ENCODE measurements at places on chromosomes 3 and 15. TPM values are rescaled to one million over a fixed set of nuclear protein-coding genes. Genes with fewer than 3 reads are reported as not detected.

GRCh38 chr3:169999433-169999832, 32.8 kb downstream of the SEC62 start:
- no peak for DNase-seq

DNA sequence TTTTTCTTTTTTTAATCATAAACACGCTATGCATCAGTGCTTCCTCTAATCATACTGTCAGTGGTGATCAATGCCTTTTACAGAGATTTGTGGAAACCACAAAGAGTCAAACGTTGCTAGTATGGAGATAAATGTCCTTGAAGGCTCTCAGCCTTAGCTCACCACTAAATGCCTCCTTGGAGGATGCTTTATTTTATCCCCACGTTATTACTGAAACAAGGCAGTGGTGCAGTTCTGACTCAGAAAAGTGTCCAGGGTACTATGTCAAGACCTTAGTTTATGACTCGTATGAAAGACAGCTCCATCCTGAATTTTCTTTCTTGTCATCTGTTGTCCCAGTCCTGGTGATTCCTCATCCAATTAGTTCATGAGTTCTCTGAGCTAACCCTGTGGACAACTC, 1146.7 kb downstream of the IGSF11 start:
- DNase-seq, result no peak

DNA sequence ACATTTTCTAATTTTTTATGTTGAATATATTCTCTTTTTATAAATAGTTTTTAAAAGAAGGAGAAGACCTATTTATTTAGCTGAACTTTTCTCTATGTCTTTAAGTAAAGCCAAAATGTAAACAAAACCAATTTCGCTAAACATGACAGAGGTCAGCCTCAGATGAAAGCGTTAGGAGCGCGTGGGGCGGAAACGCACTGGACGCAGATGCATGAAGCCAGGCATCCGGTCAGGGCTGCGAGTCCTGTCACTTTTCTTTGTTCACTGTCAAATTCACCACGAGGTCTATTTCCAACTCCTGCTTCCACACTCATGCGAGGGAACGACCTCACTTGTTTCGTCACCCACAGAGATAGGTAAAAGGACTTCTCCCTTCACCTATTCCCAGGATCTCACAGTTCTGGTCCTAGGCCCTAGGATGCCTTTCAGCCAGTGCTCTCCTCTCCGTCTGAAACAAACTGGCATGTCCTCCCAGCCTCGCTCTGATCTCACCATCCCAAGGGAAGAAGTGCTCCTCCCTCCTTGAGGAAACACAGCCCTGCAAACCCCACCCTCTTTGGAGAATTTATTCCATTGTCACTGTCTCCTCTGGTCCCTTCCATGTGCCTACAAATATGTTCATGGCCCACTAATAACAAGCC, 57.9 kb downstream of the ITGB5 start:
- DNase-seq, result no peak

- no peak for DNase-seq
Measured at GRCh38 chr3:55622733-55623132, 135.6 kb upstream of the WNT5A start.

Gene ARHGEF26
- not detected for total RNA-seq

Gene DPH3
- total RNA-seq, result 28.7 TPM

Gene COL7A1
- 1.4 TPM for total RNA-seq

Gene CACNA2D3
- total RNA-seq, result not detected

DNA sequence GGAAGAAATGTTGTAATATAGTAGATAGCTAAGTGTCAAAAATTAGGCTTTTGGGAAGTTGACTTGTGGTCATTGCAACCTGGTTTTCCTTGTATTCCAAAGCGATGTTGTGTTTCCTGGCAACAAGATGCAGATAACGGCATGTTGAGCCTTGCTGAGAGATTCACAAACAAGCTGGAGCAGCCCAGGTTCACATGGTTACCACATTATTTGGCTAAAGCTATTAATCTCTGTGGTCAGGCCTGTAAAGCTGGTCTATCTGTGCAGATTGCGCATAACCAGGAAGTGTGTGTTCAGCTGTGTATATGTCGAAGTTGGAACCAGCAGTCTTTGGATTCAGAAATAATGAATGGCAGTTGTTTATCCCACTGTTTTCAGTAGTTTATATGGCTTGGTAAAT, 6.6 kb downstream of the TIPARP start:
- DNase-seq, result no peak

DNA sequence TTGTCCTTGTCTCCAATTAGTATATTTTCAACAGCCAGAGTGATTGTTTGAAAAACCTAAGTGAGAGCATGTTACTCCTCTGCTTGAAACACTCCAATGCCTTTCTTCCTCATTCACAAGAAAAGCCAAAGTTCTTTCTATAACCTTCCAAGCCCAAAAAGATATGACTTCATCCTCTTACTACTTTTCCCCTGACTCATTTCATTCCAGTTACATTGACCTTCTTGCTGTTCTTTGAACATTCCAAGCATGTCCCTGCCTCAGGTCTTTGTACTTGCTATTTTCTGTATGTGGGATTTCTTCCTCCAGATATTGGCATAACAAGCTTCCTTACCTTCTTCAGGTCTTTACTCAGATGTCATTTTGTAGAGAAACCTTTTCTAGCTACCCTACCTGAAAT, 28.3 kb downstream of the EHHADH start:
- DNase-seq, result no peak

DNA sequence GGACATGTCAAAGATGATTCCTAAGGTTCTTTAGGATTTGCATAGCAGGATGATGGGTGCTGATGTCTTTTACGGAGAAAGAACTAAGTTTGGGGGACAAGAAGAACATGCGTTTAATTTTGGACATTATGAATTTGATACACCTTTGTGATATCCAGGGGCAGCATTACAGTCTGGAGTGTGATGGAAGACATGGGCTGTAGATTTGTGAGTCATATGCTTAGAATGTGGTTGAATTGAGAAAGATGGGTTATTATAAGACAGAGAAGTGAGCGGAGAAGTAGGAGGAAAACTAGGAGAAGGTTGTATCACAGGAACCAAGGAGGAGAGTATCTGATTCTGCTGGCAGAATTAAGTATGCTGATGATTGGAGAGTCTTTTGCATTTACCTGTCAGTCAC, 20.6 kb downstream of the NEO1 start:
- DNase-seq, result no peak

- no peak for DNase-seq
Measured at GRCh38 chr3:65344846-65345245, 657.0 kb upstream of the ADAMTS9 start.

GRCh38 chr3:179260949-179261765, 10.2 kb upstream of the KCNMB3 start:
- peak; percentile 81 for DNase-seq

DNA sequence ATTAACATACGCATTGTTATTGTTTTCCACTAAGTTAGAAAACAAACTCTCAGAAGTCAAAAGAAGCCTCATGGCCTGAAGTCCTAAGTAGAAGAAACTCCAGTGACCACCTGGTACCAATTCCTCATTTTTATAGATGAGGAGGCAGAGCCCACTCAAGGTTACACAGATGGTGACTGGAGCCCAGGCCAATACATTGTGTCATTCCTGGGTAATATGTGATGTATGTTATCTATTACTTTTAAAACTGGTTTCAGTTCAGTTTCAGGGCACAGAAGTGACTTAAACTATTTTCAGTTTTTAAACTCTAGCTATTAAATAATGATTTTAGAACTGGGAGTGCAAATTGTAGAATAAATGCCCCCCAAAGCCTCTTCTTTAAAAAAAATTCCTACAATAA, 66.7 kb upstream of the STXBP5L start:
- no peak for DNase-seq

GRCh38 chr3:71103430-71103921, 480.1 kb downstream of the FOXP1 start:
- no peak for DNase-seq

Gene MYO5A
- 15.8 TPM for total RNA-seq

- DNase-seq, result no peak
Measured at GRCh38 chr3:45560281-45560971, 34.1 kb upstream of the LIMD1 start.

- DNase-seq, result no peak
Measured at GRCh38 chr3:23365066-23365465, 161.9 kb downstream of the UBE2E2 start.

- DNase-seq, result no peak
Measured at GRCh38 chr15:40968290-40969085, 15.2 kb downstream of the CHAC1 start.

DNA sequence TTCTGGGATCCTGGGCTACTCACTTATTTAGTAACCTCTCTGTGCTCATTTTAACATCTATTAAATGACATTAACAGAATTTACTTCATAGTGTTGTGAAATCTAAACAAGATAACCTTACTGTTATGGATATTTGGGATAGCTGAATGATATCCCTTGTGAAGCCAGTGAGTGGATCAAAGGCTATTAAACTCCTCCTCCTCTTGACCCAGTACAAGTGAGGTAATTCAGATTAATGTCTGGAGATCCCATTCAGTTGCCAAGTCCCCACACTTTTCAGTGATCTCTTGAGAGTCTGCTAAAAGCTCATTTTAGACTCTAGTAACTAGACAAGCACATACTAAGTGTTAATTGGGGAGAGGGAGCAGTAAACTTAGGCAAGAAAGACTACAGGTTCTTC, 2.5 kb upstream of the ANKRD28 start:
- DNase-seq, result no peak

- DNase-seq, result no peak
Measured at GRCh38 chr3:143209715-143210059, 90.1 kb downstream of the CHST2 start.

DNA sequence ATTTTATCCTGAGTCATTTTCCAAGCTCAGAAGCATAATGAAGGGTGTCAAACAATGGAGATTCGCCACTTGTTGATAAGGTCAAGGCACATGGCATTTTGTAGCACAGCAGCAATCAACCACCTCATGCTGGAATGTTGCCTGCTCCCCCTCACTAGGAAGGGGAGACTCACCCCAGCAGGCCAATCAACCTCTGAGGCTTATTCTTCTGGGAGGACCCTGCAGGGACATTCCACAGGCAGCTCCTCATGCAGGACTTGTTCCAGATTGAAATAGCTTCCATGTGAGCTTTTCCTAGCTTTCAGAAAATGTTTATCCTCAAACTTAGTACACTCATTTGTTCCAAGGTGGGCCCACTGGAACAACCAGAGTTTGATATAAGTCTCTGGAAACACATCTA, 77.6 kb downstream of the SSR3 start:
- no peak for DNase-seq

Gene RASGRF1
- total RNA-seq, result not detected

DNA sequence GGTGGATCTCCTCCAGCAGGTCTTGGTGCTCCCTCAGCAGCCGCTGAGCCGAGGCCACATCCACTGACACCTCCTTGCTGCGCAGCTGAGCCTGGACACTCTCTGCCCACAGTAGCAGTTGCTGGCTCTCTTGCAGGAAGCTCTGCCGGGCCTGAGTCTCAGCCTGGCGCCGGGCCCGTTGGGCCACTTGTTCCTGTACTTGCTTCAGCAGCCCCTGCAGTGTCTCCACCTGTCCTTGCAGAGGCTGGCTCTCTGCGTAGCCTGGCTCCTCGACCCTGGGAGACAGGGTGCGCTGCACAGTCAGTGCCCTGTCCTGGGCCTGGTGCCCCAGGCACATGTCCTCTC, 15.5 kb downstream of the SPTBN5 start:
- DNase-seq, result no peak

GRCh38 chr3:153090973-153091372, 71.1 kb upstream of the RAP2B start:
- no peak for DNase-seq

GRCh38 chr15:68817304-68818065, 3.2 kb downstream of the ANP32A start:
- DNase-seq, result peak; percentile 77

Gene IGSF11
- 0.10 TPM for total RNA-seq

DNA sequence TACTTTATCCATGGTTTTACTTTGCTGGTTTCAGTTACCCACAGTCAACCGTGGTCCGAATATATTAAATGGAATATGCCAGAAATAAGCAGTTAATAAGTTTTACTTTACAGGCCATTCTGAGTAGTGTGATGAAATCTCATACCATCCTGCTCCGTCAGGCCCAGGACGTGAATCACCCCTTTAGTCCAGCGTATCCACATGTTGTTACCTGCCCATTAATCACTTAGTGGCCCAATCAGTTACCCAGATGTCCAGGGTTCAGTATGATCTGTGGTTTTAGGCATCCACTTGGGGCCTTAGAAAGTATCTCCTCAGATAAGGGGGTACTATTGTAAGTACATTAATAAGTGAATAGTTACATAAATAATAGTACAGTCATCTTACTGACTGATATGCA, 88.0 kb downstream of the TTBK2 start:
- DNase-seq, result no peak

Gene HEXA
- 61.3 TPM for total RNA-seq

- DNase-seq, result no peak
Measured at GRCh38 chr3:42256135-42256819, 9.7 kb downstream of the CCK start.

DNA sequence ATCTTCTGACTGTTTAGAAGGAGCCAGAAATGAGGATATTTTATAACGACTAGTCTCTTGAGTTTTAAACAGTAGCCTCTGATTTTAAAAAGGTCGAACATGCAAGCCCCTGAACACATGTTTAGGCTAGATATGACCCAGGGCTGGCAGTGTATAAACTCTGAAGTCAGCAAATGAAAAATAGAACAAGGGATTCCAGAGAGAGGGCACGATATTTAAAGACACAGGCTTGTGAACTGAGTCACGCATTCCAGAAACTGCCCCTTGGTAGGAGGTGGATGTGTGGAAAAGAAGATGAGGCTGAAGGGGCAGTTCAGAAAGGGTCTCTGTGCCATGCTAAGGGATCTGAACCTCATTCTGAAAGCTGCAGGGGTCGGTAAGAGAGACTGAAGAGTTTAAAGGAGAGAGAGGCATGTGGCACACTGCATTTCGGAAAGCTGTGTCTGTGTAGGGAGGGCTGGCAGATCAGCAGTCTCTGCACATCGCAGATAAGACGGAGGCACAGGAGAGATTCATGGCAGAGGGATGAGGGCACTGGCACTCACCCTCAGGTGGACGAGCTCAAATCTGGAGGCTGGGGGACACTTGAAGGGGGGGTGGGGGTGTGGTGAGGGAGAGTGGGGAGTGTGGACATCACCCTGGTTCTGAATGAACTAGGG, 22.1 kb downstream of the ST8SIA2 start:
- no peak for DNase-seq

DNA sequence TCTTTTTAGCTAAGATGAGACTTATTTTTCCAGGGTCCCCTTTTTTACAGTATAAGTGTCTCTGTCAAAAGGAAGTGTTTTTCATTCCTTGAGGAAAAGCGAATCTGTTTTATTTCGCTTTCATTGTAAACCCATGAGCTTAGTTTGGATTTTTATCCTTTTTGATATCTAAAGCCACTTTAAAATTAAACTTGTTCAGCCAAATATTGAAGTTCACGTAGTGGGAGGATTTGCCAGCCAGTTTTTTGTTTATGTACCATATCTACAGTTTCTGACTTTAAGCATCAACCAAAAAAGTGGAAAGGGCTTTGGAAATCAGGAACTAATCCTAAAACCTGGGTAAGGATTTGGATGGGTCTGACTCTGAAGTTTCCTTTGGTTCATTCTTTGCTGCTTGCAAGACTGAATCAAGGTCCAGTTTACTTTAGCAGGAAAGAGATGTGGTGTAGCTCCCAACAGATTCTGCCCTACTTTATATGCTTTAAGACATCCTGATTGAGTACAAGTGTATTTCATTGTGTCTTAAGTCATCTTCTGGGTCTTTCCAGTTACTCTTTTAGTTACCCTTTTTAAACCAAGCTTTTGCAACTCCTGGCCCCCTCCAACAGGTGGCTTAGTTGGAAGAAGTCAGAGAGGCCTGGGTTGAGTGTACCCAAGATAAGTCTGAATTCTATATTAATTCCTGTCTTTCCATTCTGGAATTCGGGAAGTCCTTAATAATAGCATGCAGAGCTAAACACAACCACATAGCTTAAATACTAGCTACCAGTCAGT, 69.2 kb upstream of the LIMD1 start:
- DNase-seq, result no peak

GRCh38 chr15:51046799-51047449, 47.8 kb downstream of the TNFAIP8L3 start:
- DNase-seq, result no peak

Gene AHSG
- not detected for total RNA-seq

Gene MEIS2
- not detected for total RNA-seq
